ENCODE measurements at places on chromosomes 3 and 15. TPM values are rescaled to one million over a fixed set of nuclear protein-coding genes. Genes with fewer than 3 reads are reported as not detected.

DNA sequence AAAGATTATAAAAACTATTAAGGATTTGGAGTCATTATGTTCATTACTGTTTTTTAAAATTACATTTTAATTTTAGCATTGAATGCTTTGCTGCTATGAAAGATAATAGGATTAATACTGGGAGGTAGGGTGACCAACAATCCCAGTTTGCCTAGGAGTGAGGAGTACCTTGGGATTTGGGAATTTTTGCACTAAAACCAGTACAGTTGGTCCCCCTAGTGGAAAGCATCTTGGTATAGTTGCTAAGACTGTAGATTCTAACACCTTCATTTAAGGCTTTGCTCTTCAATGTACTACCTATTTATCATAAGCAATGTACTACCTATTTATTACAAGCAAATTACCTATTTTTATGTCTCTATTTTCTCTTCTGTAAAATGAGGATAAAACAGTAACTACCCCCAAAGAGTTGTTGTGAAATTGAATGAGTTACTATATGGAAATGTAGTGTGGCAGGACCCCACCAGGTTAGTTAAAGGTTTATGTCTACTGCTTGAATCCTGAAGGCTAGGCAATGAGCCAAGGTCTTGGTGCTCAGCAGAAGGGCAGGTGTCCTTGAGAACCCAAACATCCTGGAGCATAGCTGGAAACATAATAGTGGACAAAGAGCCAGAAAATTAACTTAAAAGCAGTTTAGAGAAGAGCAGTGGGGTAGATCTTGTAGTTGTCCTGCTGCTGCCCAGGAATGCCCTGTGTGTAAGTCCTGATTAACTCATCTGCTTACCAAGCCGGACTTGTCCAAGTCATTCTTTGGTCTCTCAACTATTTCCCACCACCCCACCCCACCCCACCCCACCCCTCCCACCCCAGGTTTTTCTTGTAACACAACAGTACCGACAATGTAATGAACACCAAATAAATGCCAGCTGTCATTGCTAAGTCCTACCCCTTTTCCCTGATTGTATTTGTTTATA is 49.2 kb upstream of the NMD3 start:
- DNase-seq: no peak

- no peak for DNase-seq
Observed at GRCh38 chr3:64166584-64167162, 58.6 kb downstream of the PRICKLE2 start.

Gene ZNF619
- polyA plus RNA-seq: 8.1 TPM

Gene CELSR3
- 0.99 TPM for polyA plus RNA-seq

- no peak for DNase-seq
Observed at GRCh38 chr3:166257715-166258114, 420.5 kb upstream of the BCHE start.

All from right lung (tissue), 10 donors.